ENCODE measurements at places on chromosomes 12 and 14. TPM values are rescaled to one million over a fixed set of nuclear protein-coding genes. Genes with fewer than 3 reads are reported as not detected.

The PLEKHH1 gene
- 2.0 TPM for polyA plus RNA-seq

The DPPA3 gene
- polyA plus RNA-seq: not detected

The SLC10A1 gene
- polyA plus RNA-seq: not detected

The NID2 gene
- polyA plus RNA-seq: 86.3 TPM

DNA sequence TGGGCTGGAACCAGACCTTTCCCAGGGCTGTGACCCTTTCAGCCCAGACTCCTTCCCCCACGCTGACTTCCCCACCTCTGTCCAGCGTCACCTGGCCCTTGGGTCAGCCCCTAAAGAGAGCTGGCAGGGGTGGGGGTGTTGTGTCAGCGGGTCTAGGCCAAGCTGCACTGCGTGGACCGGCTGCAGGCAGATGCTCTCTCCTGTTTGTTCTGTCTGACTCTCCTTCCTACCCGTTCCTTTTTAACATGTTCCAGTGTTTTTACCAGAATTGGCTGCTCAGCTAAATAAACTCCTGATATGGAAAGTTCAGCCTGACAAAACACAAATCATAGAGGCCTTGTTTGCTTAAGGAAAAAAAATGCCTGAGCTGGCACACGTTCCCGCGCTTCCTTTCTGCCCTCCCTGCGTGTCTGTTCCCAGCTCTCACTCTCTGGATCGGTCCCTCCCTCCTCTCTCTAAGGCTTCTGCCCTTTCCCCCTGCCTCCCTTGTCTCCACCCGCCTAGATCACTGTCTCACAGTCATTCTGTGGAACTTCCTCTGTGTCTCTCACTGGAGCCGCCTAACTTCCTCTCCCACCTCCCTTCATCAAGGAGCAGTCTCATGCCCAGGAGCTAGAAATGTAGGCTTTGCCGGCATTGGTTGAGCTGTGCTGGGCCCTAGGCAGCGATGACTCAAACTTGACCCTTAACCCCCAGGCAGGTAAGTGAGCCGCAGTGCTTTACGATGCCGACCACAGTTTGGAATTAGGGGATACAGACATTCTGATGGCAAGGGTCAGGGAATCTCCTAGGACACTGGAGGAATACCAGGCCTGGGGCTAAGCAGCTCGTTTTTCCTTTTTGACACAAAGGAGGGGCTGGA is 15.5 kb upstream of the MLXIP start:
- no peak for DNase-seq

- DNase-seq: no peak
Observed at GRCh38 chr12:22624548-22624869, 462 bp upstream of the ETNK1 start.

DNA sequence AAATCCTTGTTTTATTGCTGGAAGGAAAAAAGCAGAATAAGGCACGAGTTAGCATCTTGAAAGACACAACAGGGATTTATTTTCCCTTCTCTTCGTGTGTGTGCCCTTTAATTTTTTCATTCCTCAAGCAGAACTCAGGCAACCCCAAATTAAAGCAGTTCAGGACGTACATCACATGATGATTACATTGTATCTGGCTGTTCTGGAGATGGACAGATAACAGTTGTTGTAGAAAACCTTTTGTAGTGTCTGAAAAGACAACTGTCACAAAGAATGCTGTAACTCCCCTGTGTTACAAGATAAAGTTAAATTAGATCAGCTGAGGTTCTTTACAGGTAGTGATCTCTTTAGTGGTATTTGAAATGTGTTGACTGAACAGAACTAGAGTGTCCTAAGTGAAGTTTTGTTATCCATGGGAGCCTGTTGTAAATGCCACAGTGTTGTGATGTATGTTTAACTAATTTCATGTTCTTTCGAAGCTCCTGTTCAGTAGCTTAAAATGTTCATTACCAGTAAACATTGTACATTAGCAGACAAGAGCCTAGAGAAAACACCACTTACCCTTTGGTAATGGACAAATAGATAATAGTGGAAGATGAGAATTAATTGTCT is 58.5 kb downstream of the TMTC2 start:
- no peak for DNase-seq

- DNase-seq: no peak
Observed at GRCh38 chr12:122788387-122788786, 14.0 kb downstream of the CCDC62 start.

DNA sequence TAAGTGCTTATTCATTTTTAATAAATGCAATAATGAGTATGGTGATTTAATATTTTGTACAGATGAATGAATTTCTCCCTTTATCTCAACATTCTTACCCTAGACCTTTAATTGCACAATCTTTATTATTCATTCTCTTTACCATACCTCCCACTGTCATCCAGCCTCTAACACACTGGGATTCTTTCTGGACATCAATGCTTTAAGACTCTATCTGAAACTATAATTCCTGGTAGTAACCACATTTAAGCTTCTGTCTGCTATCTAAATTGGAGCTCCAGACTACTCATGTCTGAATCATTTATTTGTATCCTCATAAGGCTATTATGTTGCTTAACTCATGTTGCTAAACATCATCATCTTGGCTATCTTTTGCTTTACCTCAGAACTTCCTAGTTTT is 270.2 kb downstream of the ALG10B start:
- no peak for DNase-seq

DNA sequence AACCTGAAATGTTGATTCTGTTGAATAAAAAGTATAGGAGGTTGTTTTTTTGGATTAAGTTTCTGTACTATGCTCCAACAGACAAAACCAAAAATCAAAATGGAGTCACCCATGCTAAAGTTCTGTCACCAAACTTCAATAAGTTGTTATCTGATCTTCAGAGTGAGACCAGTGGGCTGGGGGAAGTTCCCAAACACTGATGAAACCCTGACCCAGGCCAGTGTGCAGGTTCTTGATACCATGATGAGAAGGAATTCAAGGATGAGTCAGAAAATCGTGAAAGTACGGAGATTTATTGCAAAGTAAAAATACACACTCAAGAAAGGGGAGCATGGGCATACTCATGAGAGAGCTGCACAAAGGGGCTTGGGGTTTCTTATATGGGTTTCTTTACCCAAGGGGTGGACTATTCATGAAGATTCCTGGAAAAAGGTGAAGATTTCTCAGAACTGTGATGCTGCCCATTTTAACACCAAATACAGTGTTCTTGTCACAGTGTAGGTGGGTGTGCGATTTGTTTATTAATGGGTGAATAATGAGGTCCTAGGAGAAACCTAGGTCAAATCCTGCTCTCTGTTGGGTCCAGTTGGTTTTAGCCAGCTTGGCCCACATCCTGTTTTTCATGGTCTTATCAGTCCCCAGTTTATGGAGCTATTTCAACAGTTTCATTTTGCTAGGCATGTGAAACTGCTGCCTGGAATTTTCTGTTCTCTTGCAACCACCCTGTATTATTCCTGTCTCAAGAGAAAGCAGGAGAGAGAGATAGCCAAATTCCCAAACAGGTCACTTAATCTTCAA is 27.5 kb upstream of the DENND5B start:
- DNase-seq: no peak

DNA sequence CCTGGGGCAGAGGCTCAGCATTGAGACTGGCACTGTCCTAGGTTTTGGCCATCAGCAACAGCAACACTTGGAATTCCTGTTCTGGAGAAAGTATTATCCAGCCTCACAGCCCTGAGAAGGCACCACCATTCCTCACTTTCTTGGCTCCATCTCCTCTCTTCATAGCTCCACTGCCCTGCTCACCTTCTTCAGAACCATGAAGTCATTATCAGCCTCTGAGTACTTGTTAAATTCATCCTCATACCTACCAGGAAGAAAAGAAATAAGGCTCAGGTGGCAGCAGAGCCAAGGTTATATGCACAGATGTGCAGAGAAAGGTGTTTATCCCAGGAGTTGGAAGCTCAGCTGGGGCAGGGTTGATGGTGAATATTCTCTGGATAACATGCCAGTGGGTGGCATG is 25.4 kb downstream of the KRT76 start:
- DNase-seq: no peak

- DNase-seq: no peak
Observed at GRCh38 chr12:84113666-84114065, 798.9 kb downstream of the SLC6A15 start.

DNA sequence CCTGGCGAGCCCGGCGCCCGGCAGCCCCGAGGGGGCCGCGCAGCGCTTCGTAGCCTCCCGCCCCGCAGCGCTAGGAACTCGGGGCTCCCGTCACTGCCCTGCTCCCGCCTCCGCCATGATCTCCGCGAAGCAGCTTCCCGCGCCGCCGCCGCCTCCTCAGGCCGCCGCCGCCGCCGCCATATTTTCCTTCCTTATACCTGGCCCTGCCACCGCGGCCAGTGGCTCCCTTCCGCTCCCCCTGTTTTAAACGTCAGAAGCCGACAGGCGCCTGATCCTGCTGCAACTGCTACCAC is 286 bp downstream of the PPP4R3A start:
- DNase-seq: no peak

GRCh38 chr14:23694085-23694948 is 58.2 kb downstream of the DHRS2 start:
- DNase-seq: no peak

DNA sequence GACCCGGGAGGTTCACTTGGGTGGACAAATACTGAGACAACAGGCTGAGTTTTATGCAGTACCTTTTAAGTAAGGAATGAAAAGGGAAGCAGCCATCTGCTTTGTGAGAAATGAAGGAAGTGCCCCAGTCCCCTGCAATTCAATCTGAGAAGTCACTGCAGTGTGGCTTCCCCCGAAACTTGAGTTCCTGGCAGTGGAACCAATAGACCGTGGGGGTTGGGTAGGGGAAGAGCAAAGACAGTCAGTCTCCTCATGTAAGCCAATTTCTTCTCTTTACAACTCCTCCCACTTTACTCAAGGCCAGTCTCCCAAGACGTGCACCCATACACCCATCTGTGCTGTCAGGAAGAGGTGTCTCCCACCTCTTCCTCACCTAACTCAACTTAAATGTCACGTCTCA is 206.5 kb downstream of the BCAT1 start:
- DNase-seq: no peak

GRCh38 chr12:105099356-105099755 is 8.2 kb upstream of the WASHC4 start:
- no peak for DNase-seq

GRCh38 chr12:65355461-65355860 is 77.0 kb downstream of the MSRB3 start:
- no peak for DNase-seq

GRCh38 chr14:81971911-81972310 is 438.3 kb upstream of the SEL1L start:
- DNase-seq: no peak

- DNase-seq: no peak
Observed at GRCh38 chr14:99581374-99581773, 22.6 kb downstream of the CCDC85C start.

DNA sequence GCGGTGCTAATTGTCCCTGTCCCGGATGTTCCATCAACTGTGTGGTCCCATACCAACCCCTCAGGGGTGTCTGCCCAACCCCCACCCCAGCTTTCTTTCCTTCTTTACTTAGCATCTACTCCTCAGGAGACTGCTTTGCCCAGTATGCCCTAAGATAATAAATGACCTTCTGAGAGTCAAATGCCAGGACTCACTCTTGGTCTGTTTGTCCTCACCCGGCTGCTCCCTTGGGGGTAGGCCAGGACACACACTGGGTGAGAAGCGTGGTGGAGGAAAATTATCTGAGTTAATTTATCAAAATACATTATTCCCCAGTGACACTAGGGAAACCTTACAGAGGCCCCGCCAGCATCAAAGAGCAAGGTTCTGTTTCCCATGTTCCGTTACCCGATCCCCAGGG is 457.0 kb downstream of the RGS6 start:
- DNase-seq: no peak

DNA sequence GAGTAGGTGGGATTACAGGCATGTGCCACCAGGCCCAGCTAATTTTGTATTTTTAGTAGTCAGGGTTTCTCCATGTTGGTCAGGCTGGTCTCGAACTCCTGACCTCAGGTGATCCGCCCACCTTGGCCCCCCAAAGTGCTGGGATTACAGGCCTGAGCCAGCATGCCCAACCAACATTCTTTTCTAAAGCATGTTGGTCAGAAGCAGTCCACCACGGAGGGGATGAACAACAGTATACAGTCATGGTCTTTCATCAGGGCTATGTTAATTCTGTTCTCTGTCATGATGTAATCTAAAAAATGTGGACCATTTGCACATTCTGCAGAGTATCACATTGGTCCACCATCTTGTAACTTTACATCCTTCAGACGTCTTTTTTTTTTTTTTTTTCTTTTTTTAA is 3.6 kb downstream of the MRPL51 start:
- DNase-seq: no peak

DNA sequence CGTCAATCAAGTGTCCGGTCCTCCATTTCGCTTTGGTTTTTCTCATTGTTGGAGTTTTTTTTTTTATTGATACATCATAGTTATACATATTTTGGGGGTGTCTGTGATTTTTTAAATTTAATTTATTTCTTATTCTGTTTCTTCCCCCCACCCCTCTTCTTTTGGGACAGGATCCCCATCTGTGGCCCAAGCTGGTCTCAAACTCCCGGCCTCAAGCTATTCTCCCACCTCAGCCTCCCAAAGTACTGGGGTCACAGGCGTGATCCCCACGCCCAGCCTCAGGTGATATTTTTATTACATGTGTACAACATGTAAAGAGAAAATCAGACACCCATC is 51.3 kb upstream of the ZFP36L1 start:
- DNase-seq: no peak

DNA sequence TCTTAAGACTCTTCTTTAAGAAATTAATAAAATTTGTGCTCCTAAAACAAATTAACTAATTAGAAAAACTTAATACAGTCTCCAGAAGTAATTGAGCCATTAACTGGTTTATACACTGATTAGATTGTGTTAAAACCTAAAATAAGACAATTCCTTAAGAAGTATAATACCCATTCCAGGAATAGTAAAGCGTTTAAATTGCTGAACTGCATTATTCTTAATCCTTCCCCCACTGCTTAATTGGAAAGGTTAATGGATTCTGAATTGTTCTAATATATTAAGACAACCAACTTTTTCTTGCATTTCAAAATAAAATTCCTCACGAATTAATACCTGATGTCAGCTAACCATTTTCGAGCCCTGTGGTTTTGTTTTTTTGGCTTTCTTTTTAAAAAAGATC is 128.4 kb downstream of the KICS2 start:
- DNase-seq: no peak

Measured in hindlimb muscle (tissue), 1 donor.